Stimulated activated CD8-positive, alpha-beta memory T cell treated with anti-CD3 and anti-CD28 coated beads, Interleukin-4, amount 100 ng/mL, for 1 hour (primary cell): ENCODE measurements at places on chromosomes 7 and 10.

DNA sequence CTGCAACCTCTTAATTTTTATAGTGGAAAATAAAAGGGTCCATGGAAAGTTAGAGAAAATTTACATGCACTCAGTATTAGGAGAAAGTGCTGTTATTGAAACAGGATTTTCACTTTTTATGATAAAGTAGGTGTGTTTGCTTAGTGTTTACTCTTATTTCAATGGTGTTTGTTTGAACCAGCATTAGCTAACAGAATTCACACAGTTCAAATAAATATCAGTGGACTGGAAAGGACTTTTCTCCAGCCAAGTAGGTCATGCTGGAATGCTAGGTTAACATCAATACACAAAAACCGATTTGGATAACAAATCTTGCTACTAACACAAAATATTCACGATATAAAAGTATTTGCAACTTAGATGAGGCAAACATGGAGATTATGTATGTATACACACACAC, 49.4 kb upstream of the BET1 start:
- DNase-seq, result no peak

DNA sequence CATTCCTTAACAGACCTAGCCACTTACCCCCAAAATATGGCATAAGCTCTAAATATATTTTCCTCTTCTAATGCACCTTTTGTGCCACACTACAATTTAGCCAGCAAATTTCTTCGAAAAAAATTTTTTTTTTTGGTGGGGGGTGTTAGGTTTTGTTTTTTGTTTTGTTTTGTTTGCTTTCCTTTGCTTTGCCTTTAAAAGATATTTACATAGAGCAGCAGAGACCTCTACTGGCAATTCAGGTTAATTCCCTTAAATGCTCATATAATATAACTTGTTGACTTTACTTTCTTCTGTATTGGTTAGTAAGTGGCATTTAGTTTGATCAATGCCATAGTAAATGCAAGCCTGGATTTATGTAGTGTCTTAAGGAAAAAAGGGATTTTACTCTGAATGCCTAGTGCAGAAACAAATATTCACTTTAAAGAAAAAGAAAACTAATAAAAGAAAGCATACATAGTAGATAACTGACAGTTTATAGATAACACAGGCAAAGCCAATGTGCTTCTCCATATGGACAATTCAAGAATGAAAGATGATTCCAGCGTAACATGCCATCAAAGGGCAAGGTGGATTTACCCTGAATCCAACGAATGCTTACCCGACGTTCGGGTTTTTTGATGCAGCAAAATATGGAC, 1250.6 kb downstream of the GATA3 start:
- no peak for DNase-seq

DNA sequence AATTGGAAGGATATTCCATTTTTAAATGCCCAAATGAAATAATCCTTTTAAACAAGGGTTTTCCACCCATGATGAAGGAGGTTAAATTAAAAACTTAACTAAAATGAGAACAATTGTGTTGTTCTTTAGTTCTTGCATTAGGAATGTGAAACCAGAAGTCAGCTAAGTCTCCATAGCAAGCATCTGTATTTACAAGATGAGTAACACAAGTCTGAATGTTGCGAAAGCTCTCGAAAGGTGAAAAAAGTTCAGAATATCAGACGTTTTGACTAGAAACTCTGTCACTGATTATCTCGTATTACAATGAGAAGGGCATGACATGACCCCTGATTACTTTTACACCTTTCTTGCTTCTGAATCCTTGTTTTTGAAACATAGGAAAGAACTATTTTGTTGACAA, 149.6 kb downstream of the BICC1 start:
- no peak for DNase-seq

GRCh38 chr7:155283565-155284194, 14.0 kb upstream of the INSIG1 start:
- DNase-seq, result no peak

- DNase-seq, result no peak
Measured at GRCh38 chr7:31487476-31487875, 26.4 kb upstream of the ITPRID1 start.

DNA sequence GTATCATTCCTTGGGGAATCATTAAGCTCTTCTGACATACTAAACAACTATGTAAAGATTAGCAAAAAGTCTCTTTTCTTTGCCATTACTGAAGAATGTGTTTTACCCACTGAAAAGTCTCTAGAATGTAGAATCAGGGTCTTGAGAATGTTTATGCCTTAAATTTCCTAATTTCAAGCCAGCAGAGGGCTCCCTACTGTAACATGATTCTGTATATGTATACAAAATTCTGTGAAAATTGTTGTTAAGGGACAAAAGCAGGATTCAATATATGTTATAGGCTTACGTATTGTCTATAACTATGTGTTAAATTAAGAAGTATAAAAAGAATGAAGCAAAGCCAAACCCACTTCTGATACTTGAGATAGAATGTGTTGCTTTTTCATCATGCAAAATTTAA, 296.9 kb upstream of the DGKB start:
- DNase-seq, result no peak

DNA sequence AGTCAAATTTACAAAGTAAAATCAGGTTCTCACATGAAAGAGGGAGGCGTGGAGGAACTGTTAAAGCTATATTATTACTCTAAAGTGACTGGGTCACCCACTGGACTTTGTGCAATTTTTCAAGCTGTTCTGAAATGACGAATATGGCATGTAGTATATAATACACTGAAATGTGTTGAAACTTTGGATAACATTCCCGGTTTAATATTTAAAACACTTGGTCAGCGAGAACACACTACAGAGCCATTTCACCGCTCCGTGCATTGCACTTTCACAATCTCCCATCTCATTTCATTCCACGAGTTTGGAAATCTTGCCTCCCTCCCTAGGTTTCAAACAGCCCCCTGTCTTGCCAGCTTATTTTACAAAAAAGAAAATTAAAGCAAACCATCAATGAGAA, 337.9 kb downstream of the WDR11 start:
- no peak for DNase-seq

DNA sequence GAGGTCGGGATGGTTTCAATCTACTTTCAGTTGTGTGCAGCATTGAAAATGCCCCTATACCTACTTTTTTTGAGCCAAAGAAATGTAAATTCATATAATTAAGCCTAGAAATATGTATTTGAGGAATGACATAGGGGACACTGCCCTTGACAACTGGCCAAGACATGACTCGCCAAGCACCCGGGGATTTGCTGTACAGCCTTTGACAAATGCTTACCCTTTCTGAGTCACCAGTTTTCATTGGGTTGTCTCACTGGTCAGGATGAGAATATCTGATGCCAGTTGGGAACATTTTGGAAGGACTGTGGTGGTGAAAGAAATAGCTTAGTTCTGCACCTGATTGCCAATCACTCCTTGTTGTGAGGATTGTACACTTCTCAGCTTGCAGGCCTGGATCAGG, 166.8 kb upstream of the HABP2 start:
- DNase-seq, result no peak

DNA sequence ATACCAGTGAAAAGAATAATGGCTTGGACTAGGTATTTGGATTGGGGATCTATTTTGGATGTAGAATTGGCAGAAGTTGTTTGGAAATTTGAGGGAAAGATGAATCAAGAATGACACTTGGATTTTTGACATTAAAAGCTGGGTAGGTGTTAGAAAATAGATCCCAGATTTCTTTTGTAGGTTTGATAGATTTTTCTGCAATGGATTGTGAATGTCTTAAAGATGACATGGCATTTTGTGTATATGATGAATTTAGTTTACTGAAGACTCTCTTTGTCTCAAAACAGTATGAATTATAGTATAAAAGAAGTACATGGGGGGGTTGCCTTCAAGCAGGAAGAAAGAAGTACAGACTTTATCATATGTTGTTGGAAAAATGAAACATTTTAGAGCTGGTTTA, 75.8 kb downstream of the MPLKIP start:
- no peak for DNase-seq

- DNase-seq, result no peak
Measured at GRCh38 chr7:135409845-135410542, 99.9 kb downstream of the CNOT4 start.

- DNase-seq, result no peak
Measured at GRCh38 chr10:116287906-116288501, 15.0 kb upstream of the GFRA1 start.
